ENCODE measurements at places on chromosomes 11 and 22.

DNA sequence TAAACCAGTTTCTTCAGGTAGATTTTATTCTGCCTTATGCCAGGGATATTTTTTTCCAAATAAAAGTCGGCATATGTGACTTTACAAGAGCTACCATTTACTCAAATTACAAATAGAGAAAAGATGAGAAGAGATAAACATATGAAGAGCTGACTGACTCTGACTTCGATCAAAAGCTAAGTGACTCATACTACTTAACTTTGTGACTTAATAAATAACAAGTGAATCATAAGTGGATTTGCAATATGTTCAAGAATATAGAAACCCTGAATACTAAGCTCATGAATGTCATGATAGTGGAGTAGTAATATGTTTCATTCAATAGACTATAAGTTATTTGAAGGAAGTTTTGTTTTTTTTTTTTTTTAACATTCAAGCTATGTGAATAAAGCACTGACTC lies 130.5 kb upstream of the ANO3 start:
- no peak for DNase-seq

DNA sequence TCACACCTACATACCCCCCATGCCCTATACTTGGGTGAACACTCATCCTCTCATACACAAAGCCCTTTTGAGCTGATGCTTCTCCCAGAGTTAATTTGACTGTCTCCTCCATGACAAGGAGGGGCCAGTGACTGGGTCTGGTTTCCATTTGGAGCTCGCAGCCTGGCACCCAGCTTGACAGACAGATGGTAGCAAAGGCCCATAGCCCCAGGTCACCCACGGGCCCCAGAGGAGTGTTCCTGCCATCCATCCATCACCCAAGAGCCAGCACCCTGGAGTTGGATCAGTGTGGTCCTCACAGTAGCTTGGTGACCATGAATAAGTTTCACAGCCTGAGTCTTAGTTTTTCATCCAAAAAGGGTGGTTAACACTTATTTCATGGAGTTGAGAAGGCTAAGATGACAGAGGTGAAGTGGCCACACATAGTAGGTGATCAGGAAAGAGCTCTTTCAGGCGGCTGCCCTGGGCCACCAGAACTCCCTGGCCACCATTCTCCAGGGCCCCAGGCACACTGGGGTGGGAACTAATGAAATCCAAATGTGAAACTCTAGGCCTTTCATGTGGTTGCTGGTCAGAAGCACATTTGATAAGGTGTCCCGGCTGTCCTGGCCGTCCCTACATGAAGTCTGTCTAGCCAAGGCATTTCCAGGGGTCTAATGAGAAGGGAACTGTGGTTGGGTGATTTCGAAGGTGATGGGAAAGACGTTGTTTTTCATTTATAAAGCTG lies 42.4 kb downstream of the LIF start:
- no peak for DNase-seq

- DNase-seq: no peak
Measured at GRCh38 chr11:30876663-30877396, 290.7 kb upstream of the MPPED2 start.

- DNase-seq: no peak
Measured at GRCh38 chr11:34904421-34904955, 11.7 kb downstream of the APIP start.

DNA sequence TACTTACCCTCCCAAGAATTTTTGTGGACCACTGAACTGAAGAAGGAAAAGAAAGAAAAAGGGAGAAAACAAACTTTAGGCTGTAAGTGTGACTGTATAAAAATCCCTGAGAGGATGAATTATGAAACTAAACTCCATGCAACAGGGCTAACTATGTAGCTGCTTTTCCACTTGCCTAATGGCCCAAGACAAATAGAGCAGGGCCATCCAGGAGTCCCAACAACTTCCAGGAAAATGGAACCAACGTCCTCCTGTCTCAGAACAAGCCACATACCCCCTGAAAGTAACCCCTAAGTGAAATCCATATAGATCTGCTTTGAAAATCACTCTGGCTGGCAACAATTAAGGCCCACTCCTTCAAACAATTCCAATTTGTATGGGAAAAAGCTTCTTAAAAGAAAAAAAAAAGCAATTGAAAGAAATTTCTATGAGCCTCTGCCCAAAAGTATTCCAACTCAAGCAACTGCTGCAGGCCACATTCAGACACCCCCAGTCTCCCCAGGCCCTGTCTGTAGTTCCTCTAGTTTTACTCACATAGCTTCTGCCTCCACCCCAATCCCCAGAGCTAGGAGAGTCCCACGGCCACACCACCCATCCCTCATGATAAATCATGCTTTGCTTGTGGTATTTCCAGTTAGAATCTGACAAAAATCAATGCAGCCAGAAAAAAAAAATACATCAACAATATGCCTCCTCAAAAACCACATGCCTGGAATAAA lies 12.7 kb downstream of the RBFOX2 start:
- DNase-seq: no peak

- DNase-seq: no peak
Measured at GRCh38 chr22:47133061-47133969, 370.9 kb downstream of the TBC1D22A start.

- DNase-seq: no peak
Measured at GRCh38 chr11:106745941-106746340, 272.3 kb downstream of the GUCY1A2 start.

GRCh38 chr22:46974077-46974476 lies 211.6 kb downstream of the TBC1D22A start:
- DNase-seq: no peak

DNA sequence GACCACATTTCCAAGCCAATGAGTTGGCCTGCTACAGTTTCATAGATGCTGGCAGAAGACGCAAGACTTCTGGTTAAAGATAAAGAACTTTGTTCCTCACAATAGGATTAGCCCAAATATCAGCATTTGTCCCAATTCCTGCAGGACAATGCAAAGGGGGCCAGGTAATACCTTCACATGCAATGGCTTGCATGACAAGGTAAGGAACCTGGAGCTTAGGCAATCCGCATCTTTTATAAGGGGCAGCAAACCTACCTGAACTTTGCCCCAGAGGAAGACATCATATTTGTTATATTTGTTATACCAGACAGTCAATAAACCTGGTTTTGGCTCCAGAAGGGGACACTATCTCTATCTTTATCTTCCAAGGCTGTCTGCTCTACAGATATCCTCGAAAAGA lies 5.3 kb downstream of the P2RY6 start:
- DNase-seq: no peak

DNA sequence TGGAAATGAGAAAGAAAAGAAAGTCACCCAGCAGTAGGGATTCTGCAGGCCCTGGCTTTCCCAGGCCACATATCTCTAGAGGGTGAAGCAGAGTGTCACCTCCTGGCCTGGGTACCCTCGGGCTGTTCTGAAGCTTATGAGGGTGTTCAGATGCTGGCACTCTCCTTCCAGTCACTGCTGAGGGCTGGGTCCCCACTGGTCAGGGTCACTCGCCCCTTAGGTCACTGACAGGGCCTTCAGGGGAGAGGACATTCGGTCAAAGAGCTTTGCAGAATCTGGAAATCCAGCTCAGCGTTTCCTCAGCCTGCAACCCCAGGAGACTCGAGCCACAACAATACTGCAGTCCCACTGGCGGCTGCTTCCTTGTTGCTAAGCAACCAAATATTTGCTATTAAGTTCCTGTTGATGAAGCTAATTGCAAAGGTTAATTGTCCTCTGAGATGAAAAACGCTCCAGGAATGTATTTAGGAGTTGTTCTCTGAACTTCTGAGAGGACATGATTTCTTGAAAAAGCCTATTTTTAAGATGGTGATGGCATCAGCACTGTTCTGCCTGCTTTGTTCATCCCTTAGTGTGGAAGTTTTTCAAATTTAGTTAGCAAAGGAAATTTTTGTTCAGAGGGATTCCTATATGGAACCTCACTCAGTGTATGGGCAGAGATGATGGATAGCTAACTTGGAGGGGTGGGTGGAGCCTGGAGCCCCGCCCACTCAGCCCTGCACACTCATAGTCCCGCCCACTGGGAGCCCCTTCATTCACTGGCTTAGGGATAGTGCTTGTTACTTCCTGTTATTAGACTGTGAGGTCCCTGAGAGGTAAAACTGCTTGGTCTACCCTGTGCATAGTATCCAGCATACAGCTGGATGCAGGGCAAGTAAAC lies 109.2 kb downstream of the CSNK2A3 start:
- DNase-seq: peak; percentile 72

DNA sequence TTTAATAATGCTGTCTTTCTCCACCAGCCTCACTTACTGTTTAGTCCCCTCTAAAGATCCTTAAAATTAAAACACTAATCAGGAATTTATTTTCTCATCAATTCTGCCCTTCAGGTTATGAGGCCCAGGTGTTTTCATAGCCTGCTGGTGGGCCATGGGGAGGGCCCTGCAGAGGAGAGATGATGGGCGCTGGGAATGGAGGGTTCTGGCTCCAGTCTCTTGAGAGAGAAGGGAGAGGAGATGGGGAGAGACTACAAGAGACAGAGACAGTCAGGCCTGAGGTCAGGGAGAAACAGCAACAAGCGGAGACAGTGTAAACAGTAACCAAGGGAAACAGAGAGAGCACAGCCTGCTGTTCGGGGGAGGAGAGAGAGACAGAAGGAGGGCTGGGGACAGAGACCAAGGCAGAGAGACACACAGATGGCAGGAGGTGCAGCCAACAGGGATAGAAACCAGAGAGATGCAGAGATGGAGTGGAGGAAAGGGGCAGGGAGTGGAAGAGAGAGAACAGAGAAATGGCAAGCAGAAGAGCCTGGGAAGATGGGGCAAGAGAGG lies 187.3 kb upstream of the SYT13 start:
- no peak for DNase-seq

- DNase-seq: peak; percentile 37
Measured at GRCh38 chr11:47917599-47918369, 62.6 kb upstream of the PTPRJ start.

- DNase-seq: peak; percentile 48
Measured at GRCh38 chr11:93718057-93718563, 23.2 kb downstream of the TAF1D start.

- DNase-seq: no peak
Measured at GRCh38 chr11:16512899-16513241, 156.5 kb upstream of the SOX6 start.

DNA sequence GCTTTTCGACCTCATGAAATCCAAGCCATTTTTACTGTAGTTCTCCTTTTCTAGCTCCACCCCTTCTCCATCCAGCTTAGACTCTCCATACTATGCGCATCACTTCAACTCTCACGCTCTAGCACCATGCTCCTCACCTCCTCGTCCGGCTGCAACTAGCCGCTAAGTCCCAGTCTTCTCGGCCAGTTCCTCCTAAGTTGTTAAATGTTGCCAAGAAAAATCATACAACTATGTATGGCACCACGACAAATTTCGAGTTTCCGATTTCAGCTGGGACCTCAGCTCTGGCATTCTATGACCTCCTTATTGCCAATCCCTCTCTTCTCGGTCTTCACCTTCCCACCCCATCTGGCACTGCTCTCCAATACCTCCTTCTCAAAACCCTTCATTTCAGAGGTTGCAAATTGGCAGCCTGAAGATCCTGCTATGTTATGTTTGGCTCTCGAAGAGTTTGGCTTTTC lies 1.0 kb downstream of the ZNF70 start:
- no peak for DNase-seq

DNA sequence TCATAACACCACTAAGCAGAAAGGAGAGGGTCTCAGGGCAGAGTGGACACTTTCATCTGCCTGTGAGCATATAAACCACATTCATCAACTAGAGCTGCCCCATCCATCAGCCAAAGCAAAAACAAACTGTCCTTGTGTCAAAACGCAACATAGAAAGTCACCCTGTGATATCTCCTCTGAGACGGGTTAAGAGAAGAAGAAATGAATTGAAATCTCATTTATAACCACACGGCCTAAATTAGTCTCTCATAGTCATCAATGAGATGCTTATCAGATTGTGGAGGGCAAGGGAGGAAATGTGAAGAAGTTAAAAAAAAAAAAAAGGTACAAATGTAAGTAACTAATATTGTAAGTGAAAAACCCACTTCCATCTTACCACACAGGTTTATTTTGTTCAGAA lies 75.7 kb downstream of the SIK3 start:
- peak; percentile 64 for DNase-seq

- DNase-seq: no peak
Measured at GRCh38 chr11:111537336-111537860, 3.1 kb upstream of the LAYN start.

DNA sequence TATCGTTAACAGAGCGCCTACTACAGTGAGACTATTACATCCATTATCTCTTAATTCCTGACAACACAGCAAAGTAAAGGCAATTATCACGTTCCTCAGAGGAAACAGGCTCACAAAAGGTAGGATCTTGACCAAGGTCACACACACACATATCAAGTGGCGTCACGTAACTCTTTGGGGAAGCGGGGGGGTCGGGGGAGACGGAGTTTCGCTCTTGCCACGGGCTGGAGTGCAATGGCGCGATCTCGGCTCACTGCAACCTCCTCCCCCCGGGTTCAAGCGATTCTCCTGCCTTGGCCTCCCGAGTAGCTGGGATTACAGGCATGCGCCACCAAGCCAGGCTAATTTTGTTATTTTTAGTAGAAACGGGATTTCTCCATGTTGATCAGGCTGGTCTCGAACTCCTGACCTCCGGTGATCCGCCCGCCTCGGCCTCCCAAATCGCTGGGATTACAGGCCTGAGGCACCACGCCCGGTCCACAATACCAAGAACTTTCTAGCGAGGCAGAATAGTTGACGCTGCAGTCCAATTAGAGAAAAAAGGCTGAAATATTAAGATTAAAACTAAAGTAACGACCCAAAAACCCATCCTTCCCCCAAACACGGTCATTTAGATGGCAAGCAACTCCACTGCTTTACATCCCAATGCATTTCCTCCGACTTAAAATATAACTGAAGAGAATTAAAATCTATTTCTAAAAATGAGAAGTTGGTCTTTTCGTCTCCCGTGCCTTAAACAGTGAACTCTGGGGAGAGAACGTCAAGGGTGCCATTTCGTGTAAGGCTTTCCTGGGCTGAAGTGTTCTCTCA lies 1.2 kb downstream of the DDX17 start:
- peak; percentile 77 for DNase-seq

DNA sequence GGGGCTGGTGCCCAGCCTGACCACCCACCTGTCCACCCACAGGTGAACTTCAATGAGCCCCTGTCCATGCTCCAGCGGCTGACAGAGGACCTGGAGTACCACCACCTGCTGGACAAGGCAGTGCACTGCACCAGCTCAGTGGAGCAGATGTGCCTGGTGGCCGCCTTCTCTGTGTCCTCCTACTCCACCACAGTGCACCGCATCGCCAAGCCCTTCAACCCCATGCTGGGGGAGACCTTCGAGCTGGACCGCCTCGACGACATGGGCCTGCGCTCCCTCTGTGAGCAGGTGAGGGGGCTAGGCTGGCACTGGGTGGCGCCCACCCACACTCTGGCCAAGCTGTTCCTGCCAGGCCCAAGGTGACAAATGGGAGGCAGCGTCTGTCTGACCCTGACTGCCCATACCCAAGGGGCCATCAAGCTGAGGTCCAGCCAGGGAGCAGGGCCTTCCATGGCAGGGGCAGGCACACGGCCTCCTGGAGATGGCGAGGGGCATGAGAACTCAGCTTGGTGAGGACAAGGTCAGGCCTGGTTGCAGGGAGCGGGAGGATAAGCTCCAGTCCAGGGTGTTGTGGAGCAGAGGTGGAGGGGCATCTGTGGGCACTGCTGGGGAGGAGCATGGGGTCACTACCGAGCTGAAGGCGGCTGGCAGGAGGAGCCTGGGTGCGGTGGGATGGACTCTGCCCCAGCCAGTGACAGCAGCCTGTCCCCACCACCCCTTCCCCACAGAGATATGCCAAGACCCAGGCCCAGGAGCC lies 77.7 kb downstream of the MORC2 start:
- peak; percentile 18 for DNase-seq

- no peak for DNase-seq
Measured at GRCh38 chr11:8263109-8263768, 439 bp downstream of the LMO1 start.

Data from CD4-positive, alpha-beta T cell treated with Interleukin-21 for 1 hour (primary cell).